ENCODE measurements at places on chromosomes 7 and 10.

DNA sequence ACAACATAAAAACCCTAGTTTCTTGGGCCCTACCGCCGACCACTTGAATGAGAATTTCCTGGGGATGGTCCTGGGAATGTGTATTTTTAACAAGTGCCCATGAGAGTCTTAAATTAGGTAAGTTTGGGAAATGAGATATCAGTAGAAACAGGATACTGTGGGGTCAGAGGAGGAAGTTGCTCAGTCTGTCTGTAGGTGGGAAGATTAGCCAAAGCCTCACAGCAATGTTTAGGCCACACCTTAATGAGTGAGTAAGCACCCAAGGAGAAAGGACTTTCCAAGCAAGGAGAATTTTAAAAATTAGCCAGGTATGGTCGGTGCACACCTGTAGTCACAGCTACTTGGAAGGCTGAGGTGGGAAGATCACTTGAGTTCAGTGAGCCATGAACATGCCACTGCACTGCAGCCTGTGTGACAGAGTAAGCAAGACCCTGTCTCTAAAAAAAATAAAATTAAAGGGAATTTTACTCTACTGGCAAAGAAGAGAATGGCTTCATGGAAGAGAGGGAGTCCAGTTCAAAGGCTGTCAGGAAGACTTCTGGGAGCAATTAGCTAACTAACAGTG lies 31.9 kb downstream of the PAPSS2 start:
- no peak for DNase-seq

DNA sequence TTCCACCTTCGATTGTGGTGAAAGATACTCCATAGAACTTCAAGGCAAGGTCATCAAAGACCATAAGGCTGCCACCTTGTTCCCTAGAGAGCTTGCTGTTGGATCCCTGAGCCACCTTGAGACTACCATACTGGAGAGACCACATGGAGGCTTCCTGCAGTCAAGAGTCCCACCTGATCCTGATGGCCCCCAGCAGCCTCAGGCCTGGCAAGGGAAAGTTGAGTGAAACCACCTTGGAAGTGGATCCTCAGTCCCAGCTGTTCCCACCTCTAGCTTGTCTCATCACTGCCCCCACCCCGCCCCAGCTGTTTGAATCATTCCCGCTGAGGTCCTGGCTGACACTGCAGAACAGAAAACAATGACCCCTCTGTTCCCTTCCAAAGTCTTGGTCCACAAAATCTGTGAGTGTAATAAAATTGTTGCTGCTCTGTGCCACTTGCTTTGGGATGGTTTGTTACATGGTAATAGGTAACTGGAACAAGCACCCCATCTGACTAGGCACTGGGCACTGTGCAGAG lies 32.0 kb downstream of the PRLHR start:
- no peak for DNase-seq

DNA sequence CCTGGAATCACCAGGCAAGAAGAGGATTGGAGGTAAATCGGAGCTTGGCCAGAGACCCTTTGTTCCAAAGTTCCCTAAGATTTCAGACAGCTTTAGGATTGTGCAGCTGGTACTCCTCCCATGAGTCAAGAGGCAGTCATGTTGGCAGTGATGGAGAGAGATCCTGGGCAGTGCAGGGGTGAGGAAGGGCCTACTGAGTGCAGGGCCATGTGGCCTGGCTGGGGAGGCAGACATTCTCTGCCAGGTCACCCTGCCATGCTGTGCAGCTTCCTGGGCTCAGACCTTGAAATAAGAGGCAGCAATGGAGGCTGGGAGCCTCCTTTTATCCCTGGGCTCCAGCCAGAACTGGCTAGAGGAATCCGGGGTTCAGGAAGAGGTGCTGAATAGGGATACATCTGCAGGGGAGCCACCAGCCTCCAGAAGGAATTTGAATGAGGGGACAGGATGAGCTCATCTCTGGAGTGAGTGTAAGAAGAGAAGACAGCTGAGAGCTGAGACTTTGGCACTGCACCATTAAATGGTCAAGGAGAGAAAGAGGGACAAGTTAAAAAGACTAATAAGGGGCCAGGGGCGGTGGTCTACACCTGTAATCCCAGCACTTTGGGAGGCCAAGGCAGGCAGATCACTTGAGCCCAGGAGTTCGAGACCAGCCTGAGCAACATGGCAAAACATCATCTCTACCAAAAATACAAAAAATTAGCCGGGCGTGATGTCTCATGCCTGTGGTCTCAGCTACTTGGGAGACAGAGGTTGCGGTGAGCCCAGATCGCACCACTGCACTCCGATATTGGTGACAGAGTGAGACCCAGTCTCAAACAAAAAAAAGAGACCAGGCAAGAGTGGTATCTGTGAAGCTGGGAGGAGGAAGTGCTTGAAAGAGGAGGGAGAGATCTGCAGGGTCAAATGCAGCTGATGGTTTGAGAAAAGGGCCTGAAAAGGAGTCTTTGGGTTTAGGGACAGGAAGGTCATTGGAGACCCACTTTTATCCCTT lies 12.0 kb downstream of the SFTPD start:
- DNase-seq, result no peak

DNA sequence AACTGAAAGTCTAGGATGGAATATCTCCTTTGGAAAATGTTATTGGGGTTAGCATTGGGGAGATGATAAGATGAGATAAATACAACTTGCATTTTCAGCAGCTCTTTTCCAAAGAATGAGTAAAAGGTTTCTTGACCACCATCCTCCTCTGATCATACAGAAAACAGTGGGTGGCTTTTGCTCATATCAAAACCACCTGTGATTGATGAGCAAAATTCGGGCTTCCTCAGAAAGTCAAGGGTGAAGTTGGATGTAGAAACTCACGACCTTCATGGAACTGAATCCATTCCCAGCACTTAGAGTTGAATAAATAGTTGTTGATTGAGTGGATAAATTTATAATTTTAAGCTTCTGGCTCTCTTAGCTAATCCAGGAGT lies 158.4 kb downstream of the DNAJB6 start:
- no peak for DNase-seq

DNA sequence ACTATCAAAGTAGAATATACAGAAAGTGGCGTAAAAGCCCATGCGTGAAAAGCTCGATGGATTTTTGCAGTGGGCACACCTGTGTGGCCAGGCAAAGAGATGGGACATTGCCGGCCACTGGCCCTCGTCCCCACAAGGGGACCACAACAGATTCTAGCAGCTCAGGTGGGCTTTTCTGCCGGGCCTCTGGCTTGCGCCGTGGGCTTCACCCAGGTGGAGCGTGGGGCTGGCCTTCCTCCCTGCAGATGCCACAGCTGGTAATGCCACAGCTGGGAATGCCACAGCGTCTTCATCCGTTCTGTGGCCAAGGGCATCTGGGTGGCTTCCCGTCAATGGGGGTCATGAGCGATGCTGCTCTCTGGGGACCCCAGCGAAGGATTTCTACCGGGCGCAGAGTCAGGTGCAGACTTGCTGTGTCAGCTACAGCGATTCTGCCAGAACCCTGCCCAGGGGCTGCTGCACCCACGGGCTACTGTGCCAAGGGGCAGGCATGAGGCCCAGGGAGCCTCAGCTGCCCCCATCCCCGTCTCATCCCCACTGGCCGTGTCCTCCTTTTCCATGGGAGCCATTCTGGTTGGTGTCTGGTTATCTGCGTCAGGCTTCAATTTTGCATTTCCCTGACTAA lies 52.5 kb upstream of the NKX6-2 start:
- no peak for DNase-seq

DNA sequence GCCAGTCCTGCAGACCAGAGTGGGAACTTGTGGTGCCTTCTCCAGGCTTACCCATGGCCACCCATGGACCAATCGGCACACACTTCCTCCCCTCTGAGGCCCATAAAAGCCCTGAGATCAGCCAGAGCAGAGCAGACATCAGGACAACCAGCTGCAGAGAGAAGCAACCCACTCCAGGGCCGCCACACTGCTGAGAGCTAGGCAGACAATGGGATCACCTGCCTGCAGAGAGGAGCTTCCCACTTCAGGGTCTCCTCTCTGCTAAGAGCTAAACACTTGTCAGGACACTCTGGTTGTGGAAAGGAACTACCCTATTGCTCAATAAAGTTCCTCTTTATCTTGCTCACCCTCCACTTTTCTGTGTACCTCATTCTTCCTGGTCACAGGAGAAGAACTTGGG lies 34.0 kb downstream of the C7orf25 start:
- DNase-seq, result no peak

- no peak for DNase-seq
Observed at GRCh38 chr7:38310591-38311101, 37.2 kb upstream of the TARP start.

DNA sequence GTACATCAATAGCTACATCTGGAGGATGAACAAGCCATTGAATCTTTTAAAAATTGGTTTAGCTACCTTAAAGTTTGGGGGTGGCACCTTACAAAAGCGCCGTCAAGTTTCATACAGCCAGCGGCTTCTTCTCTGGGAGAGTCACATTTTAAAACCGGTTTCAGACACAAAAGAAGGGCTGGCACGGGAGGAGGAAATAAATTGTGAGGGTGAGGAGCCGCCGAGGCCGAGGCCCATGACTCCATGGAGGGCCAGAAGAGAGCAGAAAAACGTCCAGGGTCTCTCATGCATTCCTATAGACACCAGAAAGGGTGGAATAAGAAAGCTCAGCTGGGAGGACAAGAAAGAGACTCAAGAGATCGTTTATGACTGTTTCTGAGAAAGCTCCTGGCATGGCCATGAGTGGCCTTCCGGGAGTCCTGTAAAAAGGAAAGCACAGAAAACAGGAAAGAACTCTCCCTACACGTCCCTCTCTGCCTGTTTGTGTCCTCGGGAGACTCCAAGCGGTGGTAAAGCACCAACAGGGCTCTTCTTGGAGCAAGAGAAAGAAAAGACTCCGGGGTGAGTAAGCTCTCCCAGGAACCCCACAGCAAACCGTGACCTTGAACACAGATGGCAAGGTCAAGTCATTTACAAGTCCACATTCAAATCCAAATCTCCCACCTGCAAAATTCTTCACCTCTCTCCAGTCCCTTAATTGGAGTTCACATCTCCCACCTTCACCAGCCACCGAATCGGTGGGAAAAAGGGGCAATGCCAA lies 1.8 kb downstream of the FRAT2 start:
- peak; percentile 77 for DNase-seq

DNA sequence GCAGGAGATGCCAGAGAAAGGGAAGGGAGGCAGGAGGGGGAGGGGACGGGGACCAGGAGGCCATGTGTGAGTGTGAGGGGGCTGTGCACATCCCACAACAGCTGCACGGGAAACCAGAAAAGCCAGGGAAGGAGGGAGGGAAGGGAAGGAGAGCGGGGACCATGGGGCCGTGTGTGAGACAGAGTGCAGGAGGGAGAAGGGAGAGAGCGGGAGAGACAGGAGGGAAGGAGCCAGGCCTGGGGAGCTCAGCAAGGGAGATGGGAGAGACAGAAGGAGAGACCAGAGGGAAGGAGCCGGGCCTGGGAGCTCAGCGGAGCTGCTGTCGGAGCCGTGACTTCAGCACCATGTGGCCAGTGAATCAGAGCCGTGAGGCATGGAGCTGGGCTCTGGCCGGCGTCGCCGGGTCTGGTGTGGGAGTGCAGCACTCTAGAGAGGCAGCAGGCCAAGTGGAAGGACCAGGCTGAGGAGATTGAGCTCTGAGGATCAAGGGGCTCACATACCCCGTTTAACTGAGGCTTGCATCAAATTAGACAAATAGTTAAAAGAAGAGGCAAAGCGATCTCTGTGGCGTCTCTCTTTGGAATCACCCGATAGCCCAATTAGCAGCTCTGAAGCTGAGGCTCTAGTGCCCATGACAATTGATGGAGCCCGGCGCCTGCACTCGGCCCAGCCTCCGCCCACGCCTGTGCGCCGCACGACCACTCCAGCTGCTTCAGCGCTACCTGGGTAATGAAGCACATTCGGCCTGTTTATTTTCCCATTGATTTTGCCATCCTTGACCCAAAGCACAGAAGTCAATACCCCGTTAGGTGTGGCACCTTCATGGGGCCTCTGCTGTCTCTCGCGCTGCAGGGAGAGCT lies 150.4 kb downstream of the MAD1L1 start:
- peak; percentile 76 for DNase-seq

- DNase-seq, result no peak
Observed at GRCh38 chr10:80702143-80702542, 164.4 kb downstream of the SH2D4B start.

DNA sequence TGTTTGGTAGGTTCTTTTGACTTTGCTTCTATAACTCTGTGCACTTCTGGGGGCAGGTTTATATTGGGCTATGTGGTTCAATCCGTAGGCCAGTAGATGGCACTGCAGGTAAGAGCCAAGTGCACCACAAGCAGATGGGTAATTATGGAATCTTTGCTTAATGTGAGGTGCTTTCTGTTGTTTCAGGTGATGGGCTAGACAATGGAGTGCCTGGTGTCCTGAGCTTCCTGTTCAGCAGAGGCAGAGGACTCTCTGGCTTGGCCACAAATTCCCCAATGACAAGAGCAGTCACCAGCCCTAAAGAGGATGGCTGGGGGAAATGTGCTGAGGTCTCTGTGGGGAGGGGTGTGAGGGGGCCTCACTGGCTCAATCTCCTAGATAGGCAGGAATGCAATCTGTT lies 455.0 kb downstream of the CCSER2 start:
- no peak for DNase-seq
